ENCODE measurements at places on chromosomes 16 and 17. TPM values are rescaled to one million over a fixed set of nuclear protein-coding genes. Genes with fewer than 3 reads are reported as not detected.

PRPSAP1 gene
- 63.3 TPM for total RNA-seq

C1QTNF1 gene
- 38.0 TPM for total RNA-seq

TK1 gene
- total RNA-seq, result 244 TPM

ZDHHC1 gene
- total RNA-seq, result 7.6 TPM

KCNJ18 gene
- total RNA-seq, result not detected

RCVRN gene
- total RNA-seq, result not detected

CIITA gene
- total RNA-seq, result 0.15 TPM

ALOX12B gene
- 1.7 TPM for total RNA-seq

SLC12A3 gene
- total RNA-seq, result not detected

KCNG4 gene
- not detected for total RNA-seq

IRX3 gene
- total RNA-seq, result 5.5 TPM
